ENCODE measurements at places on chromosomes 3 and 15.

GRCh38 chr15:31481142-31481541 lies 154.5 kb downstream of the KLF13 start:
- no peak for DNase-seq

GRCh38 chr3:9653565-9654248 lies 4.4 kb downstream of the MTMR14 start:
- DNase-seq, result no peak

GRCh38 chr3:184677344-184678316 lies 34.2 kb downstream of the MAGEF1 start:
- no peak for DNase-seq

DNA sequence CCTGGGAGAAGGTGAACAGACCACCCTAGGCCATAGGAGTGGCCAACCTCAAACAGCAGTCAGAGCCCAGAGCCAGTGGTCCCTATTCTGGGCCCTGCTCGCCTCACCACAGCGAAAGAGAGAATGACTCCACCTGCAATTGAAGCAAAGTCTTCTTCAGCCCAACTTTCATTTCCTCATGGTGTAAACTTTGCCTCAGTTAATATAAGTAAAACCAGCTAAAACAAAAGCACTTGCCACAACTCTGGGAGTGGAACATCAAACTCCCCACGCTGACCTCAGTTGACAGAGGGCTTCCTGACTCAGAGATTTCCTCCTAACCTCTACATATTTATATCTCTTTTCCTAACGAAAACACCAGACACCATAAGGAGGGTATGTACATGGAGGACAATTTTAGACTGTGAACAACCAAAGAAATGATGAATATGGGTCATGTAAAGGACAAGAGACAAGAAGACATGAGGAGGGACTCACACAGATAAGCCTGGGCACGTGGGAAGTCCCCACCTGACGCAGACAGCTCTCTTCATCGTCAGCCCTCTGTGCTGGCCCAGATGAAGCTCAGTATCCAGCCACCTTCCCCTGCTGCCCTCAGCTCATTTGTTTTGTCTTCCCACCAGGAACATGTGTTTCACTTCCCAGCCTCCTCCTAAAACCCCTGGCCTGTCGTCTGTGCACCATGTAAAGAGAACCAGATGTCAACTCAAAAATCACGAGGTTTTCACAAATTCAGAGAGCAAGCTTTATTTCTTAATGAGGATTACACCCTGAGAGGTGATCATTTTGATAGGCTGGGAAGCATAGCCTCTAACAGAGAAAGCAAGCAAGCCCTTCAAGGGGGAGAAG lies 140.9 kb downstream of the KCNMB2 start:
- DNase-seq, result no peak

DNA sequence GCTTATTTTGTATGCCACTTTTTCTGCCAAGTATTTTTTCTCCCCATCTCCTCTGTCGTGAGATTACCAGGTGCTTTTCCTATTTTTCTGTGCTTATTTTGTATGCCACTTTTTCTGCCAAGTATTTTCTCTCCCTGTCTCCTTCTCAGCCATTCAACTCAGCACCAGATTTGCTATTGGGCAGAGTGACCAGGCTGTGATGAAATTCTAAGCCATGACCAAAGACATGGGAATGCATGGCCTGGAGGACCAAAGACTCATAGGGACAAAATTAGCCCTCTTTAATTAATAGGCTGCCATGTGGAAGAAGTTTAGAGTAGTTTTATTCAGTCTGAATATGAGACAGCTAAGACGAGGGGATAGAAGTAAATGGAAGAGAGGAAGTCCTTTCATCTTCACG lies 257.4 kb downstream of the SQOR start:
- DNase-seq, result no peak

GRCh38 chr3:139906418-139906817 lies 28.6 kb upstream of the CLSTN2 start:
- no peak for DNase-seq

DNA sequence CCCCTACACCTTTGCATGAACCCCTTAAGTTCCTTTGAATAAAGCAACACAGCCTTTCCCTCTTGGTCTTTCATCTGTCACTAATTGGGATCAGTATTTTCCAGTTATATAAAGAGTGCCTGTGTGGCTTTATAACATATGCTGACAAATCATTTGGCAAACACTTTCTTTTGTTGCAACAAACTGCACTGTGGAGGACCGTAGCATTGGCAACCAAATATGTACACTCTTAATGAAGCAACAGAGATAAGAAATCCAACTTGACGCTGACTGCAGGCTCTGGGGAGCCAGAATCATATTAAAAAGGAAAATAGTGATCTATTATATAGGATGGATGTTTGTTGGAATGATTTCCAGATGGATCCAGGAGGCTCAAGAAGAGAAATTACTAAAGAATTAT lies 120.1 kb upstream of the PRICKLE2 start:
- no peak for DNase-seq

GRCh38 chr15:52191207-52191606 lies at the start of gene GNB5:
Gene GNB5 (minus strand): TSS chr15:52191392. CDS start chr15:52184676, 6,716 bp downstream.
- DNase-seq, result no peak
